AG04450 (cell line): ENCODE measurements at places on chromosomes 5 and 9.

DNA sequence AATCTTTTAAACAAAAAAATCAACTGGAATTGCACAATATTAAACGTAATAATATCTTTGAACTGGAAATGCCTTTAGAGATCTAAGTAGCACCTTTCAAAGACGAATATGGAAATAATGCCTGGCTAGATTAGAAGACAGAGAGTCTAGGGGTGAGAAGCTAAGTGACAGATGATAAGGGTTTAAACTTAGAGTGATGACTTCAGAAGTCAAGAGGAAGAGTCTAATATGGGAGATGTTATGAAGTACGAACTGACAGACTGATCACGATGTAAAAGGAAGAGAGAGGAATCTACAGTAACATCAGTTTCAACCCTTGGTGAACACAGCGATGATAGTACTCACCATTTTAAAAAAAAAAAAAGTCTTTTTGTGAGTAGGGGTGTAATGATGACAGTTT, 57.9 kb downstream of the HINT1 start:
- DNase-seq = no peak

GRCh38 chr9:109520475-109521132, 22.5 kb upstream of the PTPN3 start:
- DNase-seq = peak; percentile 29

- DNase-seq = no peak
Measured at GRCh38 chr9:120312031-120312430, 267.9 kb downstream of the CDK5RAP2 start.

DNA sequence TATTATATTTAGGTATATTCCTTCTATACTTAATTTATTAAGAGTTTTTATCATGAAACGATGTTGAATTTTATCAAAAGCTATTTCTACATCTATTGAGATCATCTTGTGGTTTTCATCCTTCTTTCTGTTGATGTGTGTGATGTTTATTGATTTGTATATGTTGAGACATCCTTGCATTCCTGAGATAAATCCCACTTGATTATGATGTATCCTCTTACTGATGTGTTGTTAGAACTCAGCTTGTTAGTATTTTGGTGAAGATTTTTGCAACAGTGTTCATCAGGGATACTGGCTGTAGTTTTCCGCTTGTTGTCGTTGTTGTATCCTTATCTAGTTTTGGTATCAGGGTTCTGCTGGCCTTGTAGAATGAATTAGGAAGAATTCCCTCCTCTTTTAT, 213.6 kb downstream of the GDNF start:
- no peak for DNase-seq

- DNase-seq = no peak
Measured at GRCh38 chr5:56108246-56108645, 113.5 kb upstream of the IL6ST start.

- DNase-seq = no peak
Measured at GRCh38 chr5:57211039-57211438, 37.2 kb downstream of the GPBP1 start.

GRCh38 chr9:135504262-135505243, 4.1 kb downstream of the MRPS2 start:
- no peak for DNase-seq

GRCh38 chr5:149863830-149864229, 80.8 kb downstream of the PDE6A start:
- no peak for DNase-seq

DNA sequence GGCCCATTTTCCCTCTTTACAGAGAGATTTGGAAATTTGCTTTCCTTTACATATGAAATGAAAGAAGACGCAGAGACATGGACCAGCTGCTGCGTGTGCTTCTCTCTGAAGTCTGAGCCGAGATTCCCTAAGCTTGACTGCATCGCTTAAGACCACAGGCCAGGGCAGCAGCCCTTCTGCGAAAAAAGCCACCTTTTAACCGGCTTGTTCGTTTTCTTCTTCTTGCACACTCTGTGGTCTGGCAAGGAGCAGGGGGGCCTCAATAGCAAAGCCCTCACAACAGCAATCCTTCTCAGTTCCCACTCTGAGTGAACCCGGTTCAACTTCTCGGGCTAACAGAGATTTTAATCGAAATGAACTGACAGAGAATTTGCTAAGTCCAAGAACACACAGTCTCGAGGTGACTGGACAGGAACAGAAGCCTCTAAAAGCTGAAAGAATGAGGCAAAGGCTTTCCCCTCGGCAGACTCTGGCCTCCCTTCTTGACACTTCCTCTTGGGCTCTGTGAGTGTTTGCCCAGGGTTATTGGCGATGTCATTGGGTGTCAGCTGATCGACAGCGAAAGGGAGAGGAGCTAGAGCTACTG, 512.9 kb upstream of the KLF4 start:
- peak; percentile 51 for DNase-seq

GRCh38 chr5:89117124-89117644, 234.2 kb upstream of the MEF2C start:
- no peak for DNase-seq

GRCh38 chr5:14226992-14227391, 83.8 kb downstream of the TRIO start:
- DNase-seq = no peak

DNA sequence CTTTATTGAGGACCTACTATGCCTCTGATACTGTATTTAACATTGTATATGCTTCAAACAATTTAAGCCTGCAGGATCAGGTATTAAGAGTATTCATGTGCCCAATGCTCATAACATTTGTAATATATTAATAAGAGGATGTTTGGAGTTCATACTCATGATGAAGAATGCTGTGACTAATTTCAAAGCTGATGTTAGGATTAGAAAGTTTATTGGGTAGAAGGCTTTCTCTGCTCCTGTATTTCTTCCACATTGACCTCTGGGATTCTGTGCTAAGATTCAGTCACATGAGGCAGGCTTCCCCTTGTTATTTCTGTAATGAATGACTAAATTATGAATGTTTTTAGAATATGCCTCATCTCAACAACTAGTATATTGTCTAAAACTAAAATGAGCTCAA, 456.4 kb downstream of the NFIB start:
- no peak for DNase-seq

- DNase-seq = no peak
Measured at GRCh38 chr5:132825033-132825833, 5.2 kb downstream of the SHROOM1 start.
